Activated T-cell treated with anti-CD3 and anti-CD28 coated beads, Interleukin-2, amount 50 U/mL, for 72 hours (primary cell): ENCODE measurements at places on chromosomes 12 and 14. TPM values are rescaled to one million over a fixed set of nuclear protein-coding genes. Genes with fewer than 3 reads are reported as not detected.
A peak's percentile ranks its signal among the peaks of the same experiment; 100 is the strongest.

DNA sequence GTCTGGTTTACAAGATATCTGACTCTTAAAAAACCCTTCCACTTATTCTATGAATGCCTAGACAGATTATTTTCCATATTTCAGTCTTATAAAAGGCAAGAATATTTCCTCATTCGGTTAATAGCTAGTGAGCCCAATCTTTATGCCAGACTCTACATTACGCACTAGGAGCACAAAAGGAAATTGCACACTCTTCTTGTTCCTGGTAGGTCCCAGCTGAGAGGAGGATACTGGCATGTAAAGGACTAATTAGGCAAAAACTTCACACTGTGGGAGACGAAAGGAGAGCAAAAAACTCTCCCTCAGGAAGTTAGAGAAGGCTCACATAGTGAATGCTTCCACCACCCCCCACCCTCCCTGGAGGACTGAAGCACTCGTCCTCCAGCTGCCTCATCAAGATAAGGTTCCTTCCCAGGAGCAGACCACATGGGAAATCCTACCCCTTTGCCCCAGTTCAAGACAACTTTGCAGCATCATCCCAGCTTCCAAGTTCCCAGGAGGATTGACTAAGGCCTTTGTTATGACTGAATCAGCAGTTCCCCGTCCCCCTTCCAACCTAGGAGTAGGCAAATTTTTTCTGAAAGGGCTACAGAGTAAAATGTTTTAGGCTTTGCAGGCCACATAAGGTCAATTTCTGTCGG is 14.5 kb downstream of the CAPZA3 start:
- no peaks in the 10 kb centered on the region for H3K4me1 ChIP-seq
- no peak for DNase-seq
- H3K27ac ChIP-seq, result no peak overlapping the region
- H3K36me3 ChIP-seq, result no peaks in the 10 kb centered on the region
- no peaks in the 10 kb centered on the region for H3K27me3 ChIP-seq

Gene KLHL33
- 0.29 TPM for total RNA-seq

DNA sequence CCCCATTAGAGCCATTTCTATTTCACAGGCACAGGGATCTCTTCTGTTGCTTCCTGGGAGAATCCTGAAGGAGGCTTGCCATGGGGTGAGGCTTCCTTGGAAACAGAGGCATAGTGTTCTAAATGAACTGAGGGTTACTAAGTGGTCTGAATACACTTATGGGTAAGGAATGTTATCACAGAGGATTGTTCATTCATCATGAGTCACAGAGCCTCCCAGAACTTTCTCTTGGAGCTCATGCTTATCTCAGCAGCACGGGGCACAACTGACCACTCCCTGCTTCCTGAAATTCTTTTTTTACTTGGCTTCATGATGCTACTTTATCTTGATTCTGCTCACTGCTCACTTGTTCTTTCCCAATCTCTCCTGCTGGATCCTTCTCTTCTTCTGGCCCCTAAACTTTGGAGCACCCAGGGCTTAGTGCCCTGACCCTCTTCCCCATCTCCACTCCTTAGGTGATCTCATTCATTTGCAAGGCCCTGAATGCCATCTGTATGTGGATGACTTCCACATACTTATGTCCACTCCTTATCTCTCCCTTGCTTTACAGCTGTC is 57.9 kb downstream of the ANO6 start:
- DNase-seq, result no peak
- no peaks in the 10 kb centered on the region for H3K36me3 ChIP-seq
- H3K27me3 ChIP-seq, result no peaks in the 10 kb centered on the region
- H3K4me1 ChIP-seq, result no peaks in the 10 kb centered on the region

- no peaks in the 10 kb centered on the region for H3K27me3 ChIP-seq
- H3K36me3 ChIP-seq, result peaks cover 4% of the 10 kb centered on the region
- DNase-seq, result no peak
- no peak overlapping the region for H3K27ac ChIP-seq
- H3K4me1 ChIP-seq, result no peaks in the 10 kb centered on the region
- H3K4me3 ChIP-seq, result no peak overlapping the region
These were observed 111.4 kb downstream of the FOXA1 start for GRCh38 chr14:37483672-37484071.

GRCh38 chr12:64609536-64610078 is 688 bp upstream of the RASSF3 start:
- no peak for DNase-seq
- peaks cover 30% of the 10 kb centered on the region for H3K4me1 ChIP-seq
- peak overlapping the region; percentile 83 for H3K4me3 ChIP-seq
- H3K36me3 ChIP-seq, result peaks cover 9% of the 10 kb centered on the region

DNA sequence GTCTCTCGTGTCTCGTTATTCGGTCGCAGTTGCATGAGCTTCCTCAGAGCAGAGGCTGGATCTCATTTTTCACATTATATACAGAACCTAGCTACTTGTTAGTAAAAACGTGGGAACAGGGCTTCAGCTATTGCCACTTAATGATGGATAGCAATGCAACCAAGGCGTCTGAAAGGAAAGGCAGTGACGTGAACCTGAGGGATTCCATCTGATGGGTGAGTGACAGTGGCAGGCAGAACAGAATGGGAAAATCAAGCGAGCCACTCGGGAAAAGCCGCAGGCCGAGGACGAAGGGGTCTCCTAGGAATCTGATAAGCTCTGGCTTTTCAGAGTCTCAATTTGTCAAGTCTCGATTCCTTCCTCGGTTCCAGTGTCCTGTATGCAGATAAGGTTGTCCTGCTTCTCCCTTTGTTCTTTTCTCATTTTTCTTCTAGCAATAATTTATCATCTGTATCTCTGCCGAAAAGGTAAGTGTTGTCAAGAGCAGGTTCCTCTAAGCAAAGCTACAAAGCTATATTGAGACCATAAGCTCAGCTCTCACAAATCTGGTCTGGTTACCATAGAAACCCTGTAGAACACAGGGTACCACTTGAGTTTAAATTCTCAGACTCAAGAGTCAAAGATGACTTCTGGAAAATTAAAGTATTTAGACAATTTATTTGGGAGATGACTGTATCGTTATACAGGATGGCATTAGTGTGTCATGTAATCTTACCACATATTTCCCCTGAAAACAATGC is 416.6 kb downstream of the GLT1D1 start:
- H3K36me3 ChIP-seq, result peaks cover 4% of the 10 kb centered on the region
- no peak overlapping the region for H3K27ac ChIP-seq
- no peaks in the 10 kb centered on the region for H3K27me3 ChIP-seq
- DNase-seq, result no peak

- H3K4me3 ChIP-seq, result no peak overlapping the region
- no peaks in the 10 kb centered on the region for H3K36me3 ChIP-seq
- no peaks in the 10 kb centered on the region for H3K4me1 ChIP-seq
These were observed 39.6 kb upstream of the PIK3C2G start for GRCh38 chr12:18221726-18222125.

GRCh38 chr12:19288603-19289244 is 150.6 kb upstream of the AEBP2 start:
- no peak for DNase-seq
- no peak overlapping the region for H3K27ac ChIP-seq
- no peaks in the 10 kb centered on the region for H3K27me3 ChIP-seq
- H3K4me1 ChIP-seq, result no peaks in the 10 kb centered on the region
- H3K4me3 ChIP-seq, result no peak overlapping the region
- H3K36me3 ChIP-seq, result no peaks in the 10 kb centered on the region

GRCh38 chr12:120763250-120763649 is 37.6 kb downstream of the ACADS start:
- peaks cover 4% of the 10 kb centered on the region for H3K4me1 ChIP-seq
- H3K4me3 ChIP-seq, result no peak overlapping the region
- H3K36me3 ChIP-seq, result no peaks in the 10 kb centered on the region
- H3K27me3 ChIP-seq, result no peaks in the 10 kb centered on the region

DNA sequence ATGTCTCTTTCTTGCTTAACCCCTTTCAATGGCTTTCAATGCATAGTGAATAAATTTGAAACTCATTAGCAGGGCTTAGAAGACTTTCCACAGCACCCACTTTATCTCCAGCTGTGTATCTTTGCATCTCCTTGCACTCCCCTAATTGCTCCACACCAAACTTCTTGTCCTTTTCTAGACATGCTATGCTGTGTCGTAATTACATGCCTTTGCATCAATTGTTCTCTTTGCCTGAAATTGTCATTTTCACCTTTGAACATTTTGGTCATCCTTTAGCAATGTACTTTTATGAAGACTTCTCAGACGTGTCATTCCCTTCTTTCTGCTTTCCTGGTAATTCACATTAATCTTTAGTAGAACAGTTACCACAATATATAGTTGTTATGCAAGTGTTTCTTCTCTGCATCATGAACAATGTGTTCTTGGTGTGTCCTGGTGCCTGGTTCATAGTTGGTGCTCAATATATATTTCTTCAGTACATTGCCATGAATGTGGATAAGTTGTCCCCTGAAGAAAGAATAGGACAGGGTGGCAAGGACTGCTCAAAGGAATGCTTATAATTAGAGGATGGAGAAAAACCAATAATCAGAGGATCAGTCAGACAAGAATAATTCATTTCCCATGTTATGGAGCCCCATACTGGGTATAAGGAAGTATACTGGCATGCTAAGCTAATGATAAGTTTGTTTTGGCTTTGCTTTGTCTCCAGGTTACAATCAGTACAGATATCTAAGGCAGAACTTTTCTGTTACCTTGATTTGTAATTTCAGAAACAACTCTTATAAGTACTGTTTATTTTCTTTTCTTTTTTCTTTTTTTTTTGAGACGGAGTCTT is 27.2 kb downstream of the ARF6 start:
- no peak overlapping the region for H3K27ac ChIP-seq
- H3K36me3 ChIP-seq, result peaks cover 4% of the 10 kb centered on the region
- no peaks in the 10 kb centered on the region for H3K27me3 ChIP-seq
- DNase-seq, result no peak

DNA sequence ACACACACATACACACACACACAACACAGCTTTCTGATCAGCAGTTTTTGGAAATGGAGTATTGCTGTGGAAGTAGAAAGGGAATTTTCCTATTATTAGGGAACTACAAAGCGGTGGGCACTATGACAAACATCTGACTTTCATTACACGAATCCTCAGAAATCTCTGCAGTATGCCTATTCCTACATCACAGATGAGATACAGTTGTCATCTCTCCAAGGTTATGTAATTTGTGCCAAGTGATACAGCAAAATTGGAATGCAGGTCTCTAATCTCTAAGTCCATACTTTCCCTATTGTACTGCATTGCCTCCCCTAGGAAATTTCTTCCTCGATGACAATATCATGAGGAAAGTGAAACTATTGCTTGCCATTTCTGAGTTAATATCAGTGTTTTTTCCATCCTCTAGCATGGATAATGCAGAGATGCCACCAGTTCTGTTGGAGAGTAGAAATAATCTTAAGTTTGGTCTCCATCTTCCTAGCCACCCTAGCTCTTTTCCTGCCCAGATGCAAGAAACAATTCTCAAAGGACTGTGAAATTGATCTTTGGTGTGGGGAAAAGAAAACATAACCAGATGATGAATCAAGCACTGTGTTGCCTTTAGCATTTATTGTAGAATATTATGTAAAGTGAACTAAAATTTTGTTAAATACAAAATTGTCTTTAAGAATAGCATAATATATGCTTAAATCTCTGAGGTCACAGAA is 94.7 kb downstream of the ERGIC2 start:
- H3K4me3 ChIP-seq, result no peak overlapping the region
- H3K27ac ChIP-seq, result no peak overlapping the region
- no peaks in the 10 kb centered on the region for H3K4me1 ChIP-seq
- no peak for DNase-seq
- H3K36me3 ChIP-seq, result no peaks in the 10 kb centered on the region

Gene AGAP2
- total RNA-seq, result 21.7 TPM

Gene PTCSC3
- not detected for total RNA-seq

DNA sequence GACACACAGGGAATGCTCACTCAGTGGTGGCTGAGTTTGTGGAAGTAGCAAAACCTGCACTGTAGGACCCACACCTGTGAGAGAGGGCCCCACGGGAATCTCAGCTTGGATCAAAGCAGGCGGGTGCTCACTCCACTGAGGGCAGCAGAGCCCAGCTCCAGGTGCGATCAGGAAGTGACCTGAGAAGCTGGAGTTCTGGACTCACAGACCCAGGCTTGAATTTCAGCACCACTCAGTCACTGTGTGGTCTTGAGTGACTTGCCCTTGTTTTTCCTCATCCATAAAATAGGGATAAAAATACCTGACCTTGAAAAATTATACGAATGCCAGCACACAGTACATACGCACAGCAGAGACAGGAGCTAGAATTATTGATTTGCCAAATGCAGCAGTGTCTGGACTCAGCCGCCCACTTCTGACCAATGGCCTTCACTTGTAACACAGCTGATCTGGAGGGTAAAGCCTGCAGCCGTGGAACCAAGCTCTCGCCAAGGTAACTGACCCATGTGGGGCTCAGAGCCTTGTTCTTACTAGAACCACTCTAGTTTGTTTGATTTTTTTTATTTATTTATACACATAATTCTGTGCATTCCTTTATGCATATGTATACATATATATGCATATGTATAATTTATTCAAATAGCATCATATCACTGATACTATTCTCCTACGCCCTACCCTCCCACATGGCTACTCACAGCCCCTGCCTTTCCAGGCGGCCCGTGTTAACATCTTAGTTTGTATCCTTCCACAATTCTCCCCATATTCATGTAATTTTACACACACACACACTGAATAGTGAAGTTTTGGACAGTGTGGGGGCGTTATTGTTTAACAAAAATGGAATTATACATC is 53.9 kb downstream of the DPF3 start:
- DNase-seq, result no peak
- no peak overlapping the region for H3K4me3 ChIP-seq
- H3K36me3 ChIP-seq, result no peaks in the 10 kb centered on the region
- H3K27me3 ChIP-seq, result peaks cover 6% of the 10 kb centered on the region

- H3K4me1 ChIP-seq, result peaks cover 29% of the 10 kb centered on the region
- peaks cover 12% of the 10 kb centered on the region for H3K27me3 ChIP-seq
- no peaks in the 10 kb centered on the region for H3K36me3 ChIP-seq
- no peak for DNase-seq
- H3K27ac ChIP-seq, result peak overlapping the region; percentile 94
These were observed 13.6 kb upstream of the ANKRD9 start for GRCh38 chr14:102523200-102523568.

- H3K27me3 ChIP-seq, result no peaks in the 10 kb centered on the region
- H3K36me3 ChIP-seq, result no peaks in the 10 kb centered on the region
- no peak overlapping the region for H3K27ac ChIP-seq
- peaks cover 15% of the 10 kb centered on the region for H3K4me1 ChIP-seq
- H3K4me3 ChIP-seq, result no peak overlapping the region
These were observed 9.7 kb downstream of the MYO1A start for GRCh38 chr12:57040211-57040610.

- DNase-seq, result no peak
- peaks cover 19% of the 10 kb centered on the region for H3K4me1 ChIP-seq
- H3K36me3 ChIP-seq, result no peaks in the 10 kb centered on the region
- H3K27me3 ChIP-seq, result no peaks in the 10 kb centered on the region
These were observed 15.2 kb downstream of the IL31 start for GRCh38 chr12:122158700-122159285.
